ENCODE measurements at places on chromosomes 1 and 21.
A peak's percentile ranks its signal among the peaks of the same experiment; 100 is the strongest.

GRCh38 chr1:38114241-38115026, 67.8 kb upstream of the POU3F1 start:
- no peak for DNase-seq

- DNase-seq, result no peak
Measured at GRCh38 chr1:211621447-211622198, 42.7 kb upstream of the SLC30A1 start.

GRCh38 chr1:109470245-109470644, 3.9 kb downstream of the SYPL2 start:
- DNase-seq, result no peak

GRCh38 chr1:113545210-113545609, 154.9 kb downstream of the MAGI3 start:
- no peak for DNase-seq

DNA sequence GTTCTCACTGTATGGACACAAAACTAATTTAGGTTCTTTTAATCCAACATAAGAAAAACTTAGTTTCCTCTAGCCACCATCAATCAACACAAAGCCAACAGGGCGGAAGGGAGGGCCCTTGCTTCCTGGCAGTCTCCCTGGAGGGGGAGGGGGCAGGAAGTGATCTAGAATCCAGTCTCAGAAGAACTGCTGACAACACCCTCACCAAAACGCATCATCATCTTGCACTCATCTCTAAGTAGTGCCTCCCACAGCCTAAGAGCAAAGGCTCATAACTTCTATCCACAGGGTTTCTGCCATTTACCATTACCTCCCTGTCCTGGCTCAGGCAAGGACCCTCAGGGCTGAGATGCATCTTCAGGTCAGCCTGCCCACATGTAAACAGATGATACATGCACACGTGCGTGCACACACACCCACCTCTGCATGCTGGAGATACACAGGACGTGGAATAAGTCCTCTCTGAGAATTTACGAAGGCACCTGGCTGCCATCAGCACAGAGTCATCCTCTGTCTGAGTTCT, 20.5 kb downstream of the HIVEP3 start:
- peak; percentile 81 for DNase-seq

- DNase-seq, result no peak
Measured at GRCh38 chr1:95007687-95008086, 65.1 kb downstream of the ALG14 start.

DNA sequence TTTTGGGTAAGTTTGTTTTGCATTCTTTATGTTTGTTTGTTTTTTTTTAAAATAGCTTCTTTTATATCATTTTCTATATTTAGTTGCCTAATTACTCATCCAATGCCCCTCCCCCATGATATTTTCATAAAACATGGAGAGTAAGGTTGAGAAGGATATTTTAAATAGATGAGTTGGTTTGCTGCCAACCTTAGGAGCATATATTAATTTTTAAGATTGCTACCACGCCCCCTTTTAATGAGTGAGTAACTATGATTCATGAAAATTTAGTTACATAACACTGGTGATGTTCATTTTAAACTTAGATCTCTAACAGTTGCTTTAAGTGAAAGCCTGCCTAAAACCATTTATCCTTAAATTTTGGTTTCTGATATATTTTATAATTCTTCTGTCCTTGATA, 18.7 kb downstream of the TMEM50A start:
- DNase-seq, result no peak

DNA sequence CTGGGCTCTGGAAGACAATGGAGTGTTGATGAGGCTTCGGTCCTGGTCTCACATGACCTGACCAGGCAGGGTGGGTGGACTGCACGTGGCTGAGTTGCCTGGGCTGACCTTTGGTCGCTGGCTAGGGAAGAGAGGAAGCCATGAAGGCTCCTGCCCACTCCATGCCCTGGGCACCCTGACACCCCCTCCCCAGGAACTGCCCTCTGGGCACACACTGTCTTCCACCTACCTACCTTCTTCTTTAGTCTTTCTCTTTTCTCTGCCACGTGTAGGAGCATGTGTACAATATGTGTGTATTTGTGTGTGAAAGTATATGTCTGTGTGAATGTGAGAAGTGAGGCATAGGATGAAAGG, 15.1 kb downstream of the POU3F1 start:
- no peak for DNase-seq

GRCh38 chr1:102241431-102242338, 245.0 kb upstream of the OLFM3 start:
- peak; percentile 31 for DNase-seq

- no peak for DNase-seq
Measured at GRCh38 chr1:156664046-156664766, 13.0 kb downstream of the NES start.

GRCh38 chr1:32201011-32201855, 838 bp downstream of the CCDC28B start:
- peak; percentile 26 for DNase-seq

GRCh38 chr1:243399561-243400155, 143.8 kb downstream of the SDCCAG8 start:
- no peak for DNase-seq

DNA sequence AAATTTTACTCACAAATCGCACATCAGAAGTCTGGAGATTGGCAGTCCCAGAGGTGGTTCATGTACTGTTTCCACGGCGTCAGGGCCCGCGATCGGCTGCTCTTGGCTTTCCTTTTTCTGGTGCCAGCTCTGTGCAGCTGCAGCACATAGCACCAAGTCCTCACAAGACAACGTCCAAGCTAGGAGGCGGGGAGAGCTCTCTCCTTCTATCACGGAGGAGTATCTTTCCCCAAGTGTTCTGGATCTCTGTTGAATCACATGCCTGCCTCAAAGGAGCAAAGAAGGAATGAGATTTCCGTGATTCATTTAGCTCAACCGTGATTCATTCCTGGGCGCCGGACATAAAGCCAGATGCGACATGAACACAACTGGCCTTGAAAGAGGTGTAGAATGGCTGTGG, 25.5 kb downstream of the MT1HL1 start:
- no peak for DNase-seq

GRCh38 chr1:64147045-64147724, 56.2 kb upstream of the UBE2U start:
- no peak for DNase-seq

Measured in MM.1S (cell line).